ENCODE measurements at places on chromosomes 1 and 21.

DNA sequence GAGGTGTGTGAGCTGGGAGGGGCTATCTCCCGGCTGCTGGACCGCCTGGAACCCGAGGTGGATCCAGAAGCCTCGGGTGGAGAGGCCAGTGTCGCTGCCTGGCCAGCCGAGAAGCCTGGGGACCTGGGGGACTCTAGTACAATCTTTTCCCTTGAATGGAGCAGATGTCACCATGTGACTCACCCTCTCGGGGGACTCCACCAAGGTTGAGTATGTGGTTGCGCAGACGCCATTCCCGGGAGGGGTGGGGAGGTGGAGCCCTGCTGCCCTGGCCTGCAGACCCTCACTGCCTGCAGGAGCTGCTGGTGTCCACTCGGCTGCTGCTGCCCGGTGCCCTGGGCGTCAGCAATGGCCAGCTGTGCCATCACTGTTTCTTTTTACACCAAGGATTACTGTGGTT is 40.3 kb downstream of the TP73 start:
- no peak for DNase-seq

DNA sequence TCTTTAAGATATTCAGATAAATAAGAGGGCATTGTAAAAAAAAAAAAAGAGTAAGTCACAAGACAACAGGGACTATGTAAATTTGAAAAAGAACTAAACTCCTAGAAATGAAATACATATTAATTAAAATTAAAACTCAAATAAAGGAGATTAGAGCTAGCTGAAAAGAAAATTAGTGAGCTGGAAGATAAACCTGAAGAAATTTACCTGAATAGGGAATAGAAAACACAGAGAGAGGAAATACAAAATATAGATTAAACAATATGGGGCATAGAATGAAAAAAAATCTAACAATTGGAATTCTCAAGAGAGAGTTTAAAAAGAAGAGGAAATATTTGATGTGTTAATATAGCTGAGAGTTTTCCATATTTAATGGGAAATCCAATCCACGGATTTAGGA is 35.6 kb upstream of the TADA1 start:
- DNase-seq: no peak

DNA sequence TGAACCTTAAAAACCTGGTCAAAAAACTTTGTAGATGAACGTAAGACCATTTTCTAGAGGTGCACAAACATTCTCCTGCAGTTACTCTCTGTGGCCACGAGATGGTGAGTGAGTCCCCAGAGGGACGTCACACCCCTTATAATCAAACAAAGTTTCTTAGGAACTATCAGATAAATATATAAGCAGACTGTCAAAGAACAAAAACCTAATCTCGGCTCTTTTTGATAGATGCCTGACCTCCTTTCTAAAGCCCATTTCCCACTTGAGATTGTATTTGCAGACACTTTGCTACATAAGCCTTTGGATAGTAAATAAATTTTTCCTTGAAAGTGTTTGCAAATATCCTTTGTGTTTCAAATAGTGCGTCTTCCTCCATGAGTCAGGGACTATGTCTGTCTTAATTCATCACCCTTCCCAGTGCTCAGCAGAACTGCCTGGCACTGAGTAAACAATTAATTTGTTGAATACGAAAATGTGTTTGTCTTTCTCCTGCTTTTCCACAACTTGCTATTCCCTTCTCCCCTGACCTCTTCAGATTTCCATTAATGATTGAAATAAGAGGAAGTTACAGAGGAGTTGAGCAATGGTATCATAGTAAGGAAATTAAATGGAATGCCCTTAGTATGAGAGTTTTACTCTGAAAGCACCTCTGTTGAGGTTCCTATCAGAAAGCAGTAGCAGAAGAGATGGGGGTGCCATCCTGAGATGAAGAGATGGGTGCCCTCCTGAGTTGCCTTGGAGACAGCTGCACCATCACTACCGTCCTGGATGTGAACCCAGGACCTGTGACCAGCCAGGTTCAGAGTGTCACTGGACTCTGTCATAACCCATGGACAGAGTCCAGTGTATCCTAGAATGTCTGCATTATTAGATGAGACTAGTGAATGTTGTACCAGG is 57.8 kb upstream of the RAVER2 start:
- DNase-seq: peak; percentile 19

GRCh38 chr1:8816831-8817411 is 519 bp downstream of the RERE start:
- no peak for DNase-seq

DNA sequence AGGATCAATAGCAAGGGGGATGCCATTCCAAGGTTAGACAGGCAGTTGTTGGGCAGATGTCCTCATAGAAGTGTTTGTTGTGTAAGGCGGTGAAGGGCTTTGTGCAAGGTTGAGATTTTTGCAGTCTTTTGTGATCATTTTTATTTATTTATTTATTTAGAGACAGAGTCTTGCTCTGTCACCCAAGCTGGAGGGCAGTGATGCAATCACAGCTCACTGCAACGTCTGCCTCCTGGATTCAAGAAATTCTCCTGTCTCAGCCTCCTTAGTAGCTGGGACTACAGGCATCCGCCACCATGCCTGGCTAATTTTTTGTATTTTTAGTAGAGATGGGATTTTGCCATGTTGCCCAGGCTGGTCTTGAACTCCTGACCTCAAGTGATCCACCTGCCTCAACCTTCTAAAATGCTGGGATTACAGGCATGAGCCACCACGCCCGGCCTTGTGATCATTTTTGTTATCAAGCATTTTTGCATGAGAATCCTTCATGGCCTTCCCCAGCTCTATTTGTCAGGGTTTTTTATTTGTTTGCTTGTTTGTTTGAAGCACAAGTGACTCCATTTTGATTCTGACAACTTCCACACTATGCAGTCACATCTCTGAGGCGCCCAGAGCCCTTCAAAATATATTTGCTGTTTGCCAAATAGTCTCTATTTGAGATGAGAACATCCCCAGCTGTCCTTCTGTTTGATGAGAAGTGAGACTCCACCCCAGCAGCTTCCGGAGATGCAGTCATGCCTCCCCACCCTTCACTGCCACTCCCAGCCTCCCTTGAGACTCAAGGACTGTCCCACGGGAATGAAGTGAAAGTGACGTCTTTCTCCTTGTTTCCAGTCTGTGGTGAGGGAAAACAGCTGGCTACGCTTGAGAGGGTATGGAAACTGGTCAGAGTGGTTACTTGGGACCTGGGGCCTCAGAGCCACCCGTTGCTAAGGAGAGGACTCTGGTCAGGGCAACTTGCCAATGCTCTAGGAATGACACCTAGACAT is 38.0 kb downstream of the TMEM50B start:
- no peak for DNase-seq

GRCh38 chr1:26913754-26914619 is at the start of gene NR0B2:
Gene NR0B2, minus strand, starts transcription at chr1:26913975. Its CDS starts 35 bp downstream, at chr1:26913940.
- no peak for DNase-seq

GRCh38 chr1:77768006-77768405 is 8.4 kb upstream of the USP33 start:
- DNase-seq: no peak

- DNase-seq: no peak
These were observed 8.1 kb downstream of the MTHFR start for GRCh38 chr1:11797525-11798216.

DNA sequence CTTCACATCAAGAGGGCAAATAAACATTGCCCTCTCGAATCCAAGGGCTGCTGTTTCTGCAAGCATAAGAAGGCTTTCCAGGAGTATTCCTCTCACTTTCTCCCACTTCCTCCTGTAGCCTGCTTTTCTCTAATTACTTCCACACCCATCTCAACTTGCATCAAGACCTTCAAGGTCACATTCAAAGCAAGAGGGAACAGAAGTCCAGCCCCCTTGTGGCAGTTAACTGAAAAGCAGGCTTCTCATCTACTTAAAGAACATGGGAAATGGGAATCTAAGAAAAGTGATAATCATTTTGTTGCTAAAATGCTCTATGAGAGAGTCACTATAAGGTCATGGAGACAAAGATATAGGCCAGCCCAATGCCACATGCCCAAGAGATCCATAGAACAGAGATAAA is 874.4 kb downstream of the KCNT2 start:
- no peak for DNase-seq

- no peak for DNase-seq
These were observed 146.0 kb upstream of the MAGI3 start for GRCh38 chr1:113244112-113244820.

DNA sequence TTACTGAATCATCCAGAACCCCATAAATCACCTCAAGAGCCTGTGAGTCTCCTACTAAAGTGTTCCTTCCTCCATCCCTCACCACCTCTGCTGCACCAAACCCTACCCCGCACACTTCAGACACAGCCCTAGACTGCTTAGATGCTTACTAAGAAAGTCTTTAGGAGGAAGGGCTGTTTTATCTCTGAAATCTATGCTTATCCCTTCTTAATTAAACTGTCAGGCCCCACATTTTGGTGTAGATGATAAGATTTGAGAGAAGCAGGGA is 216.8 kb upstream of the SGIP1 start:
- no peak for DNase-seq

GRCh38 chr1:205938682-205939081 is 4.6 kb downstream of the SLC26A9 start:
- DNase-seq: no peak

DNA sequence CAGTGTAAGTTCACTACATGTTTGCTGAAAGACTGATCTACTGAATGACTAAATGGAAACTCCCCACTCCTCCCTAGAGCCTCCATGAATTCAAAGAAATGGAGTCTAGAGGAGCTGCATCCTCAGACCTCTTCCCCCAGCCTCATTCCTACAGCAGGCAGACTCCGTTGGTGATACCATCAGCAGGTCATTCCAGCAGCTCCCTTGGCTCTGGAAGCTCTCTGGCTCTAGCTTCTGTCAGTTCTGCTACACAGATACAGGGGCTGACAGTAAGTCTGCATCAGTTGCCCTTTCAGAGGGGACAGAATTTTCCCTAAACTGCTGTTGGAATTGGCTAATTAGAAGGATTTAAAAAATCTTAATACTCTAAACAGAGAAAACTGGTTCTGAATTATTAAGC is 31.7 kb upstream of the DMRTA2 start:
- DNase-seq: no peak

DNA sequence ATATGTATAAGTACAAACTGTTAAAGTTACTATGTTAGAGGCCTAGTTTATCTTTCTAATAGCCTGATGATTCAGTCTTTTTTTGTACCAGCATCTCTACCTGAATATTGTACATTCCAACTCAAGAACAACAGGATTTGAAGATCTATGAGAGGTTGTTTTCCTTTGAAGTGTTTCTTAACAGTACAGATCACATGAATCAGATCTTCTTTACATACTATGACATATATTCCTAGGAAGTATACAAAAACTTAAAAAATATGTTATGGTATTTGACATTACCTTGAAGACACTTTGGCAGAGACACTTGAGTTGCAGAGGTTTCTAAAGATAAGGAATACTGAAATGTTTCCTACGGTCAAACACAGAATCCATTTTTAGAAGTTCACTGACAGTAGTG is 1280.9 kb downstream of the KCNT2 start:
- DNase-seq: no peak

DNA sequence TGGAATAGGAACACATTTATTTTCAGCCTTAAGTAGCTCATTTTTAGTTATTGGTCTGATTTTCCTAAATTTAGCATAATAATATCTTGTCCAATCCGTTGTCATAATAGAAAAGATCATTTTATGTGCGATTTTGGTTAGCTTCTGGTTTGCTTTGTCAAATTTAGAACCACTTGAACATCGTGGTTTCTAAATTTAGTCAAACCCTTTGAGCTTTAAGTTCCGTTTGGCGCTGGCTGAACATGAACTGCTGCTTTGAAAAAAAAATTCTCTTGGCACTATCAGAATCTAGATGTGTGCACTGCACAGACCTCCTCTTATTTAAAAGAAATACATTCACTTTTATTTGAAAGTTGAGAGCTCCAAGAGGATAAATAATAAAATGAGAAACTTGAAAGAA is 370.6 kb downstream of the PTPRC start:
- DNase-seq: no peak

DNA sequence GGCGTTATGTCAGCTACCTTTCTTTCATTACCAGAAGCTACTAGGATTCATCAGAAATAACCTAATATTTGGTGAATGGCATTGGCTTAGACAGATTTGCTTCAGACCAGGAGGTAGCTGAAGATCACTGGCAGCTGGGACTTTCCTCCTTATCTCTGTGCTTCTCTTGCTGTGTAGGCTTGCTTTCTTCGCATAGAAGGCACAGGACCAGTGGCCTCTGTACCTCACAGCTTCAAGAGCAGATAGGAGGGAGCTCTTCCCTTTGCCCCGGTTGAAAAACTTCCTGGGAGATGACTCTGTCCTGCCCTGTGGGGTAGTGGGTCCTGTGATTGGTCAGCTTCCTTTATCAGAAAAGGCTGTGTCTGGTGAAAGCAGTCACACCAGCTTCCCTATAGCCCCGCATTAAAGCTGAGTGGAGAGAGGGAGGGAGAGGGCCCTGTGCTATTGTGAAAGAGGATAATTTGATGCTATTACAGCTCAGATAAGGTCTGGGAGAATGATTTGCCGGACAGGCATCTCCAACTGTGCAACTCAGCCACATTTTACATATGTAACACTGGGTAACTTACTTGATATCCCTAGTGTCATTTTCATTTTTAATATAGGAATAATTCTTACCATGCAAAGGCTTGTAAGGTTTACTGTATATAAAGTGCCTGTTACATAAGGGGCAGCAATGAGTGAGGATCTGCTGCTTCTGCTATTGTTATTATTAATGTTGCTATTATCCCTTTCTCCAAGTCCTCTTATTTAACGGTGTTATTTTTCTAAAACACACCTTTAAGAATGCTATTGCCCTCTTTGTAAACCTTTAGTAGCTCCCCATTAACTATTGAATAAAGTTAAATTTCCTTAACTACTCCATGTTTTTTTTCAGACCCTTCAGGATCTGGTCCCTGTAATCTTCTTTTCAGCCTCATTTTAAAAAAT is 31.6 kb downstream of the OSBPL9 start:
- no peak for DNase-seq

DNA sequence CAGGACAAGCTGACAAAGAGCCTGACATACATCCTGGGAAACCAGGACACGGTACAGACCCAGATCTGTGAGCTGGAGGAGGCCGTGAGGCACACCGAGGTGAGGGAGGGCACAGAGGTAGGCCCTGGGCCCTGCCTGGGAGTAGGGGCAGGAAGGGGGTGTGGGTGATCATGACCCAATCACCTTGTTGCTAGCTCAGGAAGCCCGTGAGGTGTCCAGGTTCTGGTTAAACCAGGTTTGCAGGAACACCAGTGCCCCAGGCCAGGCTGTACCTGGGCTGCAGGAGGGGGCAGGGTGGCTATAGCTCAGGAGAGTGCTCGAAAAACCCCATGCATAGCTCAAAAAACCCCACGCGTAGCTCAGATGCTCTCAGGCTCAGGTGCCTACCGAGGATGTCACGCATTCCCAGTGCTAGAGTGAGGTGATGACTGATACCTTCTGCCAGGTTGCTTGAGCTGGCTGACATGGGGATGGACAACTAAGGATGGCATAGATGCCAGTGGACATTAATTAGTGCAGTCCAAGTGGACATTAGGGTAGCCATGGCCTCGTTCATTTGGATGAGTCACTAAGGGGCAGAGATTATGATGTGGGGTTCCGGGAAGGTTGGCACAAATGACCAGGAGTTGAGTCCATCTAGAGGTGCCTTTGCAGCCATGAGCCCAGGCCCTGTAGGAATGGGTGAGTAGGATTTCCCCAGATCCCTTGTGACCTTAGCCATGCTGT is 3.7 kb downstream of the TRIM46 start:
- no peak for DNase-seq

GRCh38 chr1:221228594-221228993 is 349.4 kb downstream of the HLX start:
- DNase-seq: no peak
